Dorsolateral prefrontal cortex (tissue), 122 donors: ENCODE measurements at places on chromosomes 4 and X. TPM values are rescaled to one million over a fixed set of nuclear protein-coding genes. Genes with fewer than 3 reads are reported as not detected.

DNA sequence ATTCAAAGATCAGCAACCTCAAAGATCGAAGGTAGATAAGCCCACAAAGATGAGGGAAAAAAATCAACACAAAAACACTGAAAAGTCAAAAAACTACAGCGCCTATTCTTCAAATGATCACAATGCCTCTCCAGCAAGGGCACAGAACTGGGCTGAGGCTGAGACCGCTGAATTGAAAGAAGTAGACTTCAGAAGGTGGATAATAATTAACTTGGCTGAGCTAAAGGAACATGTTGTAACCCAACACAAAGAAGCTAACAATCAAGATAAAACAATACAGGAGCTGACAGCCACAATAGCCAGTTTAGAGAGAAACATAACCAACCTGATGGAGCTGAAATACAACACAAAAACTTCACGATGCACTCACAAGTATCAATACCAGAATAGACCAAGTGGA is 231.1 kb downstream of the STPG2 start:
- DNase-seq = no peak

GRCh38 chrX:85569686-85570085 is 190.2 kb upstream of the POF1B start:
- DNase-seq = no peak

DNA sequence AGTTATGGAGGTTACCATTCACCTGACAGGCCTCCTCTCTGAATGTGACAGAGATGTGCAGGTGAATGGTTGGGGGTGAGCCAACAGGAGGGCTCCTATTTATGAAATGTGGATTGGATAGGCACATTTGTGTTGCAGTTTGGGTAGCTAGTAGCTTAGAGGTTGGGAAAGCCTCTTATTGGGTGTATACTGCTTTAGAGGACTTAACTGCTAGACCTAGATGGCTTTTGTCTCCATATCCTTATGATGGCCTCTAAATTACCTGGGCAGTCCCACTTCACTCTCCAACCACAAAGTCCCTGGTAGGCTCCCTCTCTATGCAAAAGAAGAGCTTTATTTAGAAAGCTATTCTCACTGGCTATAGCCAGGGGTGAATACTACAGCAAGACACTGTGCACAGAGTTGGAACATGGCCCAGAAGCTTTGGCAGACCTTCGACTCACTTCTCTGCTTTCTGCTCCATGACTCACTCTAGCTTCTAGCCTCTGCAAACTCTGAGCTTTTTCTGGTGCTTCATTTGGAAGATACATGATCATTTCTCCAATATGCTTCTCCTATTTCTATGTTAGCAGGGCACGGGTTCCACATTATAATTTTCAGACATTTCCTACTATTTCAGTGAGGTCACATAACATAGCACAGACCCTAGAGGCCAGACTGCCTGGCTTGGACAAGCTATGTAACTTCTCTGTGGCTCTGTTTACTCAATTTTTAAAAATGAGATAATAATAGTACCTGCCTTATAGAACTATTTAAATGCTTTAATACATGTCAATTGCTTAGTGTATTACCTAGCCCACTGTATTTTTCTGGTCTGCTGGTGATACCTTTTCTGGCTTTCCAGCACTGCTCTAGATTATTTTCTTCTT is 6.0 kb upstream of the VGLL1 start:
- peak; percentile 51 for DNase-seq

DNA sequence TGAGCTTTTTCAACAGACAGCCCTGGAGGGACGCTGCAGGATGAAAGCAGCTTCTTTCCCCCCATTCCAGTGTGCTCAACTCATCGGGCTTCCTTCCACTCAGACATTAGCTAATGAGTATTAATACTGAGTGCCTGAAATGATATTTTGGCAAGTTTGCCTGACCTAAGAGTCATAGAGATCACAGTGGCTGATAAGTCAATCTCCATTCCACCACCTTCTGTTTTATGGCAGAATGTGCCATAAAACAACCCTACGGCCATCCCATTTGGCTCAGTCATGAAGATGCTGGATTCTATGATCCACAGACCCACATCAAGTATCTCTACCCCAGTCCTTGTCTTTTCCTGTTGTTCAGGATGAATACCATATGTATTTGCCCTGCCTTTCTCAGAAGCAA is 48.3 kb upstream of the MAB21L2 start:
- DNase-seq = no peak

Gene UBL4A
- total RNA-seq = 49.9 TPM

Gene FIP1L1
- 77.2 TPM for total RNA-seq

Gene CASP6
- 7.0 TPM for total RNA-seq

DNA sequence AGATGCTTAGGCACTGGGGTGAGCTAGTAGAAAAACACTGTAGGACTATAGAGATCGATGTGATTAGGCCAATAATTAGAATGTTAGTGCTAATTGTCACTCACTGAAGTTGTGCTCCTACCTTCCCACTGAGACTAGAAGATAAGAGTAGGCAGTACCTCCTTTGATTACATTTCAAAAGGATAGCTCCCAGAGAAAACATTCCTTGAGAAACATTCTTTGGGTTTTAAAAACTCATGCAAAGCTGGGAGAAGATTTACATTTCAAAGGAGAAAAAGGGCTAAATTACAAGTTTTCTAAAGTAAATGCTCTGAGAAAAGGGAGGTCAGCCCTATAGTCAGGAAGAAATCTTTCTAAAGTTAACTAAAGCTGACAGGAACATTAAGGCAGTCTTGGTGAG is 860.3 kb upstream of the NDST4 start:
- no peak for DNase-seq

- DNase-seq = peak; percentile 20
These were observed 14.5 kb downstream of the SLC25A5 start for GRCh38 chrX:119482481-119483480.

GRCh38 chr4:157141976-157142375 is 66.0 kb downstream of the GLRB start:
- DNase-seq = no peak
